ENCODE measurements at places on chromosomes 7 and 10. TPM values are rescaled to one million over a fixed set of nuclear protein-coding genes. Genes with fewer than 3 reads are reported as not detected.

GRCh38 chr7:141744131-141744530, 6.0 kb downstream of the SSBP1 start:
- no peak for DNase-seq
- H3K4me3 ChIP-seq: no peak overlapping the region
- peaks cover 29% of the 10 kb centered on the region for H3K4me1 ChIP-seq
- no peak overlapping the region for H3K27ac ChIP-seq
- no peaks in the 10 kb centered on the region for H3K27me3 ChIP-seq

GRCh38 chr7:143395187-143396149, 13.2 kb downstream of the EPHA1 start:
- no peaks in the 10 kb centered on the region for H3K27me3 ChIP-seq
- H3K36me3 ChIP-seq: peaks cover 6% of the 10 kb centered on the region
- DNase-seq: no peak
- H3K27ac ChIP-seq: no peak overlapping the region
- no peak overlapping the region for H3K4me3 ChIP-seq

- peak; percentile 64 for DNase-seq
- no peaks in the 10 kb centered on the region for H3K27me3 ChIP-seq
- peak overlapping the region; percentile 86 for H3K27ac ChIP-seq
These were observed 104.9 kb downstream of the SPDYE5 start for GRCh38 chr7:75596727-75597614.

GRCh38 chr7:55366461-55367070, 1.4 kb downstream of the LANCL2 start:
- no peak for DNase-seq
- peaks cover 26% of the 10 kb centered on the region for H3K4me1 ChIP-seq
- peaks cover 2% of the 10 kb centered on the region for H3K36me3 ChIP-seq
- H3K4me3 ChIP-seq: peak overlapping the region; percentile 89
- peak overlapping the region; percentile 91 for H3K27ac ChIP-seq

CPXM2 gene
- not detected for total RNA-seq

LRRD1 gene
- total RNA-seq: not detected

SHH gene
- total RNA-seq: not detected

All from activated CD8-positive, alpha-beta memory T cell treated with anti-CD3 and anti-CD28 coated beads, Interleukin-2, amount 10 ng/mL, durations not matched to agents 7 days and 5 days (primary cell).